ENCODE measurements at places on chromosomes 12 and 14. TPM values are rescaled to one million over a fixed set of nuclear protein-coding genes. Genes with fewer than 3 reads are reported as not detected.

The LRRK2 gene
- 0.63 TPM for total RNA-seq

The P2RX2 gene
- total RNA-seq, result not detected

The ERBB3 gene
- 12.3 TPM for total RNA-seq

The FGF6 gene
- not detected for total RNA-seq

The DTX1 gene
- total RNA-seq, result 1.8 TPM

The POMT2 gene
- total RNA-seq, result 21.5 TPM

The ADIPOR2 gene
- 28.7 TPM for total RNA-seq

The RBM25 gene
- total RNA-seq, result 28.2 TPM

The C3AR1 gene
- total RNA-seq, result 0.41 TPM

All from kidney epithelial cell (primary cell).